NCI-H510A (cell line): ENCODE measurements at places on chromosomes 6 and 20.

DNA sequence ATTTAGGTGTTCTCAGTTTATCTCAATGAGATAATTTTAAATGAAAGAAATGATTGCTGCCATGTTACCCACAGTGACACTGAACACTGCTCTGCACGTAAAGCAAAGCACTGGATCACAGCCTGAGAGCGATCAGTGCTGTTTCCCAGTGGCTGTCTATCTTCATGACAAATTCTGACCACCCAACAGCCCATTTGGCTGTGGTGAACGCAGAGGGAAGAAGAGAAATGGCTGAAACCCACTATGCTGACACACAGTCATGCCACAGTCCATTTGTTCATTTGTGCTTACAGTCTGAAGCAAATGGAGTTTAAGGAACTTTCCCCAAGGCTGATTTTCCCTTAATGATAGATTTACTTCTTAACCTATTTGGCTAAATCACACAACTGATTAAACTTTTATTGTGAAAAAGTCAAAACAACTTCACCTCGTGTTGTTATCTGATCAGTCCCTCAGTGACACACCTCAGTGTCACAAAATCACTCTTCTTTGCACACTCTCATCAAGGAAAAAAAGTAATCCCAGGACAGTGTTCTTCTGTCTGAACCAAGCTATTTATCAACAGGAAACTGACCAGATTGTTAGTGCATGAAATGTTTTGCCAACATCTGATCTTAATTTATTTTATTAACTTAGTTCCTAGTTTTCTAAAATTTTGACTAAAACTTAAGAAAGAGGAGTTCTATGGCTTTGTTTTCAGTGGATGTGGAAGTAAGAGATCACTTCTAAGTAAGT, 225.1 kb downstream of the TBX18 start:
- no peak for DNase-seq

DNA sequence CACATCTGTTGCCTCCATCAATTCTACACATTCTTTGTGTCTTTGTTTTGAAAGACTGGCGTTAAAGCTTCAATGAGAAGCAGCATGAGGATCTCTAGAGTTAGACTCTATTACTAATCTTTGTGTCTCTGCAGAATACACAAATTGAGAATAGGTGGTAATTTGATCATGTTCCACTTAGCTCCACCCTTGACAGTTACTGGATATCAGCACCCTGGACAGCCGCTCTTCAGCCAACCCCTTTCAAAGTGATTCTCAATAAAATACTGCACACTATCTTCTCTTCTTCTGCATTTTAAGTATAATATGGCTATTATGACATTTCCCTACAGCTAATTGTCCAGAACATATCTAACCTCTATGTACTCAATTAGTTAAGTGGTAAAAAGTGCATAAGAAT, 54.3 kb upstream of the CNR1 start:
- DNase-seq, result no peak

GRCh38 chr6:148888856-148889255, 142.0 kb downstream of the UST start:
- DNase-seq, result no peak

DNA sequence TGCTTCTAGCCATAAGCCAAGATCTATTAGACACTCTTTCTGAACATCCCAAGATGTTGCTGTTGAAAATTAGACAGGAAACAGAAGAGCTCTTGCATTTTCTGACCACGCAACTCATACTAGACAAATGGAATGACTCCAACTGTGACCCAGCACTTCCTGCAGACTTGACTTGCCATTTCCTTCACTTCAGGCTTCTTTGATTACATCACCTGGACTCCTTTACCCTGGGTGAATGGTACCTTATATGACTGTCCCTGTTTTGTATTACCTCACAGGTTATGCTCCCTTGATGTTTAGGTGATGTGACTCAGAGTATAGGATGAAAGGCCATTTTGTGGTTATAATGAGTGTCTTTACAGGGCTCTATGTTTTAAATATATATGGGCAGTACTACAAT, 236.1 kb downstream of the BMP2 start:
- no peak for DNase-seq

- no peak for DNase-seq
These were observed 515.2 kb upstream of the ARID1B start for GRCh38 chr6:156262014-156262413.

DNA sequence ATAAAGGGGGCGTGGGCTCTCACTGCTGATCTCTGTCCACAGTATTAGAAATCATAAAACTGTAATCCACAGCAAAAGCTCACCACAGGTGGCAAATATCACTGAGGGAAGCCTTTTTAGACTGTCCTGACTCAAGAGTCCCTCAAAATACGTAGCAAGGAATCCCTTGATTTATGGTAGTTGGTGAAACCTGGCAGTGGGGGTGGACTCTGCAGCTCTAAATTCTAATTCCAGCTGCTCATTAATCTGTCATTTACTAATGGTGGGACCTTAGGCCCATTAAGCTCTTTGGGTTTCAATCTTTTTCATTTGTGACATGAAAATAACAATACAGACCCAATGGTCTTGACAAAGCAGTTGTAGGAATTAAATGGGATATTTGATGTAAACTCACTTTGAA, 32.3 kb downstream of the GMDS start:
- DNase-seq, result no peak

DNA sequence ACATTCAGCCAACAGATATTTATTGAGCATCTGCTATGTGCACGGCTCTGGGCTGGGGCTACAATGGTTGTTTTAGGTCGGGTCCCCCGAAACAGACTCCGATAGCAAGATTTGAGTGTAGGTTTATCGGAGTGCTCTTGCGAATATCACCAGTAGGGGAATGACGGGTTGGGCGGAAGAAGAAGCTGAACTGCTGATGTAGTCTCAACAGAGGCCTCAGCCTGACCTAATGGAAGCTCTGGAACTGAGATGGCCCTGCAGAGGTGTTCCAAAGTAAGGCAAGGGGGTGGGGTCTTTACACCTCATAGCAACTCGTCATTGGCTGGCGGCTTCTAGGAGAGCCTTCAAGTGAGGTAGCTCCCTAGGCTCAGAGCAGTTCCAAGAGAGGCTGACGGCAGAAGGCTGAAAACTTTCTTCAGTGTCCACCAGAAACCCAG, 1.1 kb downstream of the L3MBTL1 start:
- peak; percentile 36 for DNase-seq
